H7 (cell line): ENCODE measurements at places on chromosomes 12 and 14.
A peak's percentile ranks its signal among the peaks of the same experiment; 100 is the strongest.

GRCh38 chr14:81511111-81511904, 22.3 kb downstream of the SEL1L start:
- DNase-seq: no peak

DNA sequence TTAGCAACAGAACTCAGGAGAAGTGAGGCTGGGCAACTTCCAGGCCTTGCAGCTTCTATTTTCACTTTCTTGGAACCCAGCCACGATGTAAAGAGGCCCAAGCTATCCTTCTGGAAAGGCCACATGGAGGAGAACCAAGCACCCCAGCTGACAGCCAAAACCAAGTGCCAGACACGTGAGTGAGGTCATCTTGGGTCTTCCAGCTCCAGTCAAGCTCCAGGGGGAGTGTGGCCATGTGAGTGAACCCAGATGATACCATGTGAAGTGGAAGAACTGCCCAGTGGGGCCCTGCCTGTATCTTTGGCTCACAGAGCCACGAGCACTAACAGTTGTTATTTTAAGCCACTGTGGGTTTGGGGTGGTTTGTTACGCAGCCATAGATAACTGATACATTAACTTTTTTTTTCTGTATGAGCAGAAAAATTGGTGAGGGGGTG, 126.8 kb upstream of the MAP1LC3B2 start:
- no peak for DNase-seq

- DNase-seq: no peak
These were observed 15.2 kb upstream of the TUBA1B start for GRCh38 chr12:49146406-49146805.

DNA sequence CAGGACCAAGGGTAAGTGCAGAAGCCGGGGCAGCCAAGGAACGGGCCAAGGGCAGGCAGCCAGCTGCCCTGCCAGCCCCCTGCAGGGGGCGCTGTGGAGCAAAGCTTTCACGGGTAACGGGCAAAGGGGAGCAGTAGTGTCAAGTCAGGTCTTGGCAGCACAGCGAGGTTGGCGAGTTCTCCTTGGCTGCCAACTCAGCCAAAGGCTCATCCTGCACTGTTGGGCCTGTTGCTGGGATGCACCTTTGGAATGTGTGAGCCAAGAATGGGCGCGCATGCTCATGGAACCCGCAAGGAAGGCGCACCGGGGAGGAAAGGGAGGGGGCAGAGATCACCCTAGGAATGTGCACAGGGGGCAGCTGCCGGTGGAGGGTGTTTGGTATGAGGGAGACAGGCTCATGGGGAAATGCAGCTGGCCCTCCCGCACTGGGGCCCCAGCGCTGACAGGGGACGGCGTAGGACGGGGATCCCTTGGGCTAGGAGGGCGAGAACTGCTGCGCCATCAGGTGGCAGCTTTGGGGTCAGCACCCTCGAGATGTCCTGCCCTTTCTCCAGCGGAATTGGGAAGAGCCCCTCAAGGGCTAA, 138.0 kb downstream of the ASCL4 start:
- peak; percentile 90 for DNase-seq

DNA sequence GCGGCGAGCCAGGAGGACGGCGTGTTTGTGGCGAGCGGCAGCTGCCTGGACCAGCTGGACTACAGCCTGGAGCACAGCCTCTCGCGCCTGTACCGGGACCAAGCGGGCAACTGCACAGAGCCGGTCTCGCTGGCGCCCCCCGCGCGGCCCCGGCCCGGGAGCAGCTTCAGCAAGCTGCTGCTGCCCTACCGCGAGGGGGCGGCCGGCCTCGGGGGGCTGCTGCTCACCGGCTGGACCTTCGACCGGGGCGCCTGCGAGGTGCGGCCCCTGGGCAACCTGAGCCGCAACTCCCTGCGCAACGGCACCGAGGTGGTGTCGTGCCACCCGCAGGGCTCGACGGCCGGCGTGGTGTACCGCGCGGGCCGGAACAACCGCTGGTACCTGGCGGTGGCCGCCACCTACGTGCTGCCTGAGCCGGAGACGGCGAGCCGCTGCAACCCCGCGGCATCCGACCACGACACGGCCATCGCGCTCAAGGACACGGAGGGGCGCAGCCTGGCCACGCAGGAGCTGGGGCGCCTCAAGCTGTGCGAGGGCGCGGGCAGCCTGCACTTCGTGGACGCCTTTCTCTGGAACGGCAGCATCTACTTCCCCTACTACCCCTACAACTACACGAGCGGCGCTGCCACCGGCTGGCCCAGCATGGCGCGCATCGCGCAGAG, 873 bp downstream of the PLXNC1 start:
- DNase-seq: peak; percentile 92

GRCh38 chr14:74955229-74956026, at the start of gene PGF:
Gene PGF (minus strand): TSS chr14:74955597. CDS start chr14:74955242, 355 bp downstream.
- peak; percentile 96 for DNase-seq

DNA sequence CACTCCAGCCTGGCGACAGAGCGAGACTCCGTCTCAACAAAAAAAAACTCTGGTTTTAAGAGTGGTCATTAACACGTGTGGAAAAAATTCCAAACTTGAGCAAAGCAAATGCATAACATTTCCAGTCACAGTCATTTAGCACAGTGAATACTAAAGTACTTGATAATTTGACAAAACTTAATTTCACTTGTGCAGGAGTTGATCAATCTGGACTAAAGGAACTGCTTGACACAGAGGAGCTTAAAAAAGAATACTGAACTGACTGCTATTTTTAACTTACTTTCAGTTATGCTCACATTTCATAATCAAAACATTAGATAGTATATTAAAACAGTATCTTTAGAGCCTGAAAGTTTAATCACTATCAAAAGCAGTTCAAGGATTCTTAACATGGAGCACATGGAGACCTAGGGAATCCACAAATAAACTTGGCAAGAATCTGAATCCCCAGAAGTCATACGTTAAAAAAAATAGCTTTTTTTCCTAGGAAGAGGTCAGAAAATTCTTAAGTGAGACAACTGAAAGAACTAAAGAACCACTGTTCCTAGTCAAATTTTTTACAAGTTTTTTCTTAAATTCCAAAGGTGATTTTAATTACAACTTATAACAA, 7.4 kb downstream of the UBE2N start:
- no peak for DNase-seq

GRCh38 chr12:128055567-128055966, 211.4 kb upstream of the TMEM132C start:
- DNase-seq: peak; percentile 51

DNA sequence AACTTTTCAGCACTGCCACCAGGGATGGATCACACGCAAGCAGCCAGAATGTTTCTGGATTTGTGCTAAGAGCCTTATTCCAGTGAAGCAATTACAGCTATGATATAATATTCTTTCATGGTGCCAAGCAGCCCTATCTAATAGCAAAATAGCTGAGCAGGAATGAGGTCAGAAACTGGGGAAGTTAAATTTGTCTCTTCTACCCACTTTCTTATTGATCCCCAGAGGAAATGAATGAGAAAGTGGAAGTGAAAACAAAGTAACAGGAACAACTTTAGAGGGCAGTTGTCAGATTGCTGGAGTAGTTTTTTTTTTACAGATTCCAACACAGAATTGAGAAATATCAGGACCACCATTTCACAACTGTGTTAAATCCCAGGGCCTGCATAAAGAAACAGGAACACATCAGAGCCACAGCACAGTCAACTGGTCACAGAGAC, 44.8 kb downstream of the GCH1 start:
- DNase-seq: no peak

- DNase-seq: no peak
These were observed 43.5 kb upstream of the NOS1 start for GRCh38 chr12:117404940-117405339.

GRCh38 chr12:51197736-51198567, 19.9 kb downstream of the POU6F1 start:
- peak; percentile 53 for DNase-seq

- no peak for DNase-seq
These were observed 62.0 kb upstream of the CLMN start for GRCh38 chr14:95381726-95382125.

GRCh38 chr12:65885716-65886115, 61.4 kb downstream of the HMGA2 start:
- no peak for DNase-seq

DNA sequence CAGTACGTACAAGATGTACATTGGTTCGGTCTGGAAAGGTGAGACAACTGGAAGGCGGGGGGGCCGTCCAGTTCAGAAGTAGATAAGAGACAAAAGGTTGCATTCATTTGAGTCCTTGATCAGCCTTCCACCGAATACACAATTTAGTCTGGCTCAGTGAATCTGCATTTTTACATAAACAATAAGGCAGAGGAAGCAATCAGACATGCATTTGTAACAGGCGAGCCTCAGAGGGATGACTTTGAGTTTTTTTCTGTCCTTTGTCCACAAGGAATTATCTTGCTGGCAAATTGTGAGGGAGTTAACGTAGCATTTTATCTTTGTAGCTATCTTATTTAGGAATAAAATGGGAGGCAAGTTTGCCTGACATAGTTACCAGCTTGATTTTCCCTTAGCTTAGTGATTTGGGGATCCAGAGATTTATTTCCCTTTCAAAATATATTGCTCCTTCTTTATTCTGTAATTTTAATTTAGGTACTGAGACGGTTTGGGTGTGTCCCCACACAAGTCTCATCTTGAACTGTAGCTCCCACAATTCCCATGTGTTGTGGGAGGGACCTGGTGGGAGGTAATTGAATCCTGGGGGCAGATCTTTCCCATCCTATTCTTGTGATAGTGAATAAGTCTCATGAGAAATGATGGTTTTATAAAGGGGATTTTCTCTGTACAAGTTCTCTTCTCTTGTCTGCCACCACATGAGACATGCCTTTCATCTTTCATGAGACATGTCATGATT, 59.4 kb downstream of the TESPA1 start:
- no peak for DNase-seq

DNA sequence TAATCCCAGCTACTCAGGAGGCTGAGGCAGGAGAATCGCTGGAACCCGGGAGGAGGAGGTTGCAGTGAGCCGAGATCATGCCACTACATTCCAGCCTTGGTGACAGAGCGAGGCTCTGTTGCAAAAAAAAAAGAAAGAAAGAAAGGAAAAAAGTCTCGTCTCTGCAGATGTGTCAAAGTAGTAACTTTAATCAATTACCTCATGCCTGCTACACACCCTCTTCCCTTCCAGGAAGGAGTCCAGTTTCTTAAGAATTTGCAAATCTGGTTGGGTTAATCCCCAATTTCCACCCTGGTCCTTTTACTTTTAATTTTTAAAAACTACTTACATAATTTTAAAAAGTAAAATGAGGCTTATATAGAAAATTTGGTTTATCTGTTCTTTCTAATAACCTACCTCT, 234.5 kb upstream of the KITLG start:
- no peak for DNase-seq

DNA sequence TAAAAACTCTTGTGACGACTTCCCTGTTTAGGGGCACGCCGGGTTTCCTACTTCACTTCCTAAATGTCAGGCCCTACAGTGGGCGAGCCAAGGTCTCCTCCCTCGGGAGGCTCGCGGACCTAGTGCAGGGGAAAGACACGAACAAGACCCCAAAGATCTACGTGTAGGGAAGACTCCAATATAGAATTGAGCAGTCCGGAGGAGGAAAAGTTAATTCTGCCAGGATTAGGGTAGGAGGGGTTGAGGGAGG, 564 bp downstream of the ATXN3 start:
- no peak for DNase-seq

GRCh38 chr12:119869720-119870119, 7.4 kb downstream of the CIT start:
- no peak for DNase-seq

- DNase-seq: no peak
These were observed 53.4 kb downstream of the CYP46A1 start for GRCh38 chr14:99737451-99737951.

GRCh38 chr12:58537278-58537677, 383.0 kb downstream of the LRIG3 start:
- DNase-seq: no peak

DNA sequence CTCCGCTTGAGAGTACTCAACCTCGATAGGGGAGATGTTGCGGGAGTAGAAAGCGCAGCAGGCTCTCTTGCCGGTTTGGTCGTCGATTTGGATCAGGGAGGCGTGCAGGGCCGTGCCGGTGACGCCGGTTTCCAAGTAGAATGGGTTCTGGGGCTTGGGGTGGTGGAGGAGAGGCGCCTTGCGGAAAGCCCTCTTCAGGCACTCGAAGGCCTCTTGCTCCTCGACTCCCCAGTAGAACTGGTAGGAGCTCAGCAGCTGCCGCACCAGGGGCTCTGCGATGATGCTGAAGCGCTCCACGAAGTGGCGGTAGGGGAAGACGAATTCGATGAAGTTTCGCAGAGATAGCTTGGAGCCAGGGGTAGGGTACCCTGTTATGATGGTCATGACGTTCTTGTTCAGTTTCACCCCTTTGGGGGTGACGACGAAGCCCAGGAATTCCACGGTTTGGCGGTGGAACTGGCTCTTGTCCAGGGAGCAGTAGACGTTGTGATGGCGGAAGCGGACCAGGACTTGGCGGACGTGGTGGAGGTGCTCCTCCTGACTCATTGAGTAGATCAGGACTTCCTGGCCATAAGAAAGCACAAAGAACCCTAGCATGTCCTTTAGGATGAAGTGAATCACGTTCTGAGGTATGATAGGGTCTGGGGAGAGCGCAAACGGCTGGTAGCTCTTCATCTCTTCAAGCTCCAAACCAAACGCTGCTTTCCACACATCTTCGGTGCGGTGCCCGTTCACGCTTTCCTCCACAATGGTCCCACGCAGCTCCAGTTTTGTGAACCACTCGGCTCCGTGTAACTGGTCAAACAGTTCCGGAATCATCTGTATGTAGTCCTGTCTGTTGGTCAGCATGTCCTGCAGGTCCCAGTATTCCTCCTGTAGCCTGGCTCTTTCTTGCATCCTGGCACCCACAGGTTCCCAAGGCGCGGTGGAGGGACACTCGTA, 21.2 kb downstream of the RTL1 start:
- DNase-seq: no peak

- no peak for DNase-seq
These were observed 409.1 kb downstream of the AEBP2 start for GRCh38 chr12:19848421-19848820.

GRCh38 chr12:122137229-122137628, 36.8 kb downstream of the IL31 start:
- DNase-seq: peak; percentile 93

GRCh38 chr14:21168055-21168454, 12.2 kb upstream of the OR5AU1 start:
- no peak for DNase-seq

DNA sequence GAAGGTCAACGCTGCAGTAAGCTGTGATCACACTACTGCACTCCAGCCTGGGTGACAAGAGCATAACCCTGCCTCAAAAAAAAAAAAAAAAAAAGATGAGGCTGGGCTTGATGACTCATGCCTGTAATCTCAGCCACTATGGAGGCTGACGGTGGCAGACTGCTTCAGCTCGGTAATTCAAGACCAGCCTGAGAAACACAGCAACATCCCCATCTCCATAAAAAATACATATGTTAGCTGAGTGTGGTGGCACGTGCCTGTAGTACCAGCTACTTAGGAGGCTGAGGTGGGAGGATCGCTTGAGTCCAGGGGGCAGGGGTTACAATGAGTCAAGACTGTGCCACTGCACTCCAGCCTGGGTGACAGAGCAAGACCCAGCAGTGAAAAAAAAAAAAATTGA, 50.4 kb downstream of the GXYLT1 start:
- DNase-seq: no peak

GRCh38 chr14:21536418-21537089, 10.4 kb upstream of the SALL2 start:
- peak; percentile 62 for DNase-seq
